Glomerular endothelial cell (primary cell): ENCODE measurements at places on chromosomes 13 and 19. TPM values are rescaled to one million over a fixed set of nuclear protein-coding genes. Genes with fewer than 3 reads are reported as not detected.

Gene KIR3DL2
- total RNA-seq = not detected in 2 replicates

Gene IFNL3
- not detected in 2 replicates for total RNA-seq

Gene SOX21
- not detected in 2 replicates for total RNA-seq

Gene TMEM145
- 0.29 TPM in 1 of 2 replicates, not detected in the other for total RNA-seq

Gene FAM83E
- total RNA-seq = not detected in 2 replicates
